Activated CD8-positive, alpha-beta memory T cell treated with anti-CD3 and anti-CD28 coated beads, Interleukin-2, amount 50 U/mL, for 4 hours (primary cell): ENCODE measurements at places on chromosomes 7 and 10.

- DNase-seq = no peak
Observed at GRCh38 chr10:82206831-82207230, 331.8 kb downstream of the NRG3 start.

DNA sequence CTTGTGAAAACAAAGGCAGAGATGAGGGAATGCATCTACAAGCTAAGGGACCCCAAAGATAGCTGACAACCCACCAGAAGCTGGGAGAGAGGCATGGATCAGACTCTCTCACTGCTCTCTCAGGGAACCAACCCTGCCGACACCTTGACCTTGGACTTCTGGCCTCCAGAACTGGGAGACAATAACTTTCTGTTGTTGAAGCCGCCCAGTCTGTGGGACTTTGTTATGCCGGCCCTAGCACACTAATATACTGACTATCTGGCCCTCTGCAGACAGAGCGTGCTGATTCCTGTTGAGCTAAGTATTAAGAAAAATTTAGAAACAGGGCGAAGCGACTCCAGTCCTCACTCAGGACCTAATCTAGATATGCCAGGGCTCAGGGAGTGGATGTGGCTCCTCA is 144.3 kb upstream of the TCF7L2 start:
- DNase-seq = no peak

DNA sequence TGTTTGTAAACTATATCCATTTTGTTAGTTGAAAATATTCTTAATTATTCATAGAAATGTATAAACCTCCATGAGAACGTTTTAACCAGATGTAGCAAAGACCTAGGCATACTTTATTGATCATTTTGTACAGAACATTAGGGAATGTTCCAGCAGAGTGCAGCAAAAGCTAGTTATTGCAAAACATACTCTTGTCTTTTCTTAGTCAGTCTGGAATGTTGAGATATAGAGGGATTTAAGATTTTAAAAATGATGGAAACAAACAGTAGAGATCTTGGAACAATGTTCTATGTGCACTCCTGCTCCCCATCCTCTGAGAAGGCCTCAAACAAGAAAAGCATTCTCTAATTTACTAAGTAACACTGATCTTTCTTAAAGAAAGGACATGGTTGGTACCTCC is 292.1 kb downstream of the BBS9 start:
- DNase-seq = no peak

GRCh38 chr10:79316671-79317431 is 30.4 kb upstream of the PPIF start:
- no peak for DNase-seq

DNA sequence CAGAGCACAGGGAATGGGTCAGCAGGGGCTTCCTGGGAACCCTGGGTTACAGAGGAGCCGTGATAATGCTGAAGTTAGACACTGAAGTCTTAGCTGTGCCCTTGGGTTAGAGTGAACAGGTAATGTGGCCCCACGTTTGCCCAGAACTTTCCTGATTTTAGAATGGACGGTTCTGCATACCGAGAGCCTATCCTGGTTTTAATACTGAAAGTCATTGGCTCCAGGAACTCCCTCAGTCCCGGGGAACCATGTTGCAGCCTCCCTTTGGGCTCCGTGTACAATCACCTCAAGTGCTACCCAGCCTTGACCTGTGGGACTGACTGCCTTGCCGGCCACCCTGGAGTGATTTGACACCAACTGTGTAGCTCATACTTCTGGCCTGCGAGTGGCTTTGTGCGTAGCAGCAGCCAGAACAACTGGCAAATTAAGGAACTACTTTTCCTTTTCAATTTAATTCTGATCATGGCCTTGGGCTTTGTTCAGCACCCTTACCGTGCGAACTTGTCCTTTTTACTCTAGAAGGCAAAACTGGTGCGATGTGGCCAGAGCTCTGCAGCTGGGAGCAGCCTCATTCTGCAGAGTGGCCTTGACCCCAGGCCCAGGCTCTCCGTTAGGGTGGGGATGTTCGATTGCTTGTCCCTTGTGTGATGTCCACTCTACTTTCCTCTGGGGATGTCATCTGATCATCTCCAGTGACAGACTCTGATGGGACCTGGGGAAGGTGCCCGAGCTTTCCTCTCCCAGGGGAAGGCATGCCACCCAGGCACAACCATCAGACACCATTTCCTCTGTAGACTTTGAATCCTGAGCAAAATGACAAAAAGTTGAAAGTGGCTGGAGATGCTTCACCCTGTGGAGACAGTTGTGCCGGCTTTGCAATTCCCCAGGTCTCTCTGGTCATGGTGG is 265.9 kb downstream of the GLRX3 start:
- DNase-seq = no peak

DNA sequence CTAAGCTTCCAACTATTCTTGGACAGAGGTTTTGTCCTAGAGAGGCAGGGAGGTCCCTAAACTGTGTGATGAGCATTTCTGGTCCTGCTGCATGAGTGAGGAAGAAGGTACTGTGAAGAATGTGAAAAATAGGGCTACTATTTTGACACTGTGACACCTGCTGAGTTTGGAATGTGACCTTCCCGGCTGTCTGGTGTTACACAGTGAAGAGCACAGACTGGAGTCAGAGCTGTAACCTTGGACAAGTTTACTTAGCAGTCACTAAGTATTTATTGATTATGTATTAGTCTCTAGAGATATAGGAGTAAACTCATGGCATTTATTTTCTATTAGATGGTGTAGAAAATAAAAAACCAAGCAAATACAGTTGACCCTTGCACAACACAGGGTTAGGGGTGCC is 12.3 kb downstream of the GOLGA7B start:
- no peak for DNase-seq

GRCh38 chr7:27098578-27099451 is 3.0 kb upstream of the HOXA1 start:
- no peak for DNase-seq

GRCh38 chr10:78600740-78601139 is 468.0 kb upstream of the ZMIZ1 start:
- no peak for DNase-seq

GRCh38 chr10:103663802-103664201 is 170.3 kb downstream of the NEURL1 start:
- DNase-seq = no peak

DNA sequence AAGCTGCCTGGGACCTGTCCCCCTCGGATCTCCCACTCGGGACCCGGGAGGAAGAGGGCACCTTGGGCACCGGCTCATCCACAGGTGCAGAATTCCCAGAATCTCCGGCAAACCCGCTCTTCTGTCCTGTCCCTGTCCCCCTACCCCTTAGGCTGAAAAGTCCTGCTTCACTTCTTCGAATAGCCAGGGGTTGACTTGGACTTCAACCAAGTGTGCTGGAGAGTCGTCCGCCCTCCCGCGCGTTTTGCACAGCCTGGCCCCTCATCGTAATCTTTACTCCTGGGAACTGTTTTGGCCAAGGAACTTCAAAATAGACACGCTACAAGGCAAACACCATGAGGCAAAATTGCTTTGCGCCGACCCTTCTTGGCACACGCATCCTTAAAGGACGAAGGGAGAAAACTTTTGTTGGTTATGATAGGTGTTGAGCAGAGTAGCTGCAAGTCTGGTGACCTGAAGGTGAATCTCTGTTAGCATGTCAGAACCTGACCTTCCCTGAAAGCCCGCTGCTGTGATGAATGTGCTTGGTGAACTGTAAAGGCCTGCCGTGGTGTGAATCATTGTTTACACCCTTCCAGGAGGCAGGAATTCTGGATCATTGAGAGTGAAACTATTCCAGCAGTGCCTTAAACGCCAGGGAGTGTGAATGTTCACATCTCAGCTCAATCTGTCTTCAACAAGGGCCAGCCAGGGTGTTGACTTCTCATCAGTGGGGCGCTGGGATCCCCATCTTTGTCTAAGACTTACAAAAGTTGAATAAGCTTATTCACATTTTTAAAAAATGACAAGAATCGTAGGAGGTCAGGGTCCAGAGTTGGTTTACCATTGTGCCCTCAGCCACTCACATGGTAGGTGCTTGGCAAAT is 589 bp upstream of the RAPGEF5 start:
- DNase-seq = no peak

DNA sequence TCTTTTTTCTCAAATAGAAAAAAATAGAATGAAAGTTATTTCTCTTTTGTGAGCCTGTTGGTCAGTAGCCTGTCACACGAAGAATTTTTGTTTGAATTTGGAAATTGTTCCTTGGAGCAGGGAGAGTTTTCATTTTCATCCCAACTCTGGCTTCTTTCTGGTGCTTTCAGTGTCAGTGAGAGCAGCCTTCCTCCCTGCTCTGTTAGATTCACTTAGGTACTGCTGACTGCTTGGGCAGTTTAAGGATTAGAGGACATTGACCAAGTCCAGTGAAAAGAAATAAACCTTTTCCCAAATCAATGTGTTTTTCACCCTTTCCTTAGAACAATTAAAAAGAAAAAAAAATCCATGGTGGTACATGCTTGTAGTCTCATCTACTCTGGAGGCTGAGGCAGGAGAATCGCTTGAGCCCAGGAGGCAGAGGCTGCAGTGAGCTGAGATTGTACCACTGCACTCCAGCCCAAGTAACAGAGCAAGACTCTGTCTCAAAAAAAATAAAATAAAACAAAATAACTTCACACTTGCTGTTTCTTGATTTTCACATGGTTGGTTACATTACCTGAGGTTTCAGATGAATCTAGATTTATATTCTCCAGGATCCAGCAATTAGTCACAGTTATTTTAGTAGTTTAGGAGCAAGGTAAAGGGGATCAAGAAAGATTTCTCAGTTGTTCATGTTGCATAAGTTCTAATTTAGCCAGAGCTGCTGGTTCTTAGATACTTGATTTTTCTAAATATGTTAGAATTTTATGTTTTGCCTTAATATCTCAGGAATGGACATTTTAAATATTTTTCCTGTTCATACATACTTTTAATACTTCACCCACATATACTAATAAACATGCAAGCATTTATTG is 63.1 kb downstream of the ZNRF2 start:
- DNase-seq = no peak

- DNase-seq = no peak
Observed at GRCh38 chr7:140512317-140513000, 33.2 kb upstream of the MKRN1 start.
